ENCODE measurements at places on chromosomes 7 and 10.

DNA sequence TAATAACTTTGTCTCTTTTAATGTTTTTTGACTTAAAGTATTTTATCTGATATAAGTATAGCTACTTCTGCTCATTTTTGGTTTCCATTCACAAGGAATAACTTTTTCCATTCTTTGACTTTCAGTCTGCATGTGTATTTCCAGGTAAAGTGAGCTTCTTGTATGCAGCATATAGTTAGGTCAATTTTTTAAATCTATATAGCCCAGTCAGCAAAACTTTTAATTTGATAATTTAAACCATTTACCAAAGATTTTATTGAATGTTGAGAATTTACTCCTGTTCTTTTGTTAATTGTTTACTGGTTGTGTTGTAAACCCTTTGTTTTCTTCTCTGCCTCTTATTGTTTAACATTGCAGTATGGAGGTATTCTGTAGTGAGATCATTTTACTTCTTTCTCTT lies 696.9 kb upstream of the LRRTM3 start:
- no peak for DNase-seq

GRCh38 chr10:12444981-12445700 lies 95.8 kb downstream of the CAMK1D start:
- DNase-seq, result no peak

DNA sequence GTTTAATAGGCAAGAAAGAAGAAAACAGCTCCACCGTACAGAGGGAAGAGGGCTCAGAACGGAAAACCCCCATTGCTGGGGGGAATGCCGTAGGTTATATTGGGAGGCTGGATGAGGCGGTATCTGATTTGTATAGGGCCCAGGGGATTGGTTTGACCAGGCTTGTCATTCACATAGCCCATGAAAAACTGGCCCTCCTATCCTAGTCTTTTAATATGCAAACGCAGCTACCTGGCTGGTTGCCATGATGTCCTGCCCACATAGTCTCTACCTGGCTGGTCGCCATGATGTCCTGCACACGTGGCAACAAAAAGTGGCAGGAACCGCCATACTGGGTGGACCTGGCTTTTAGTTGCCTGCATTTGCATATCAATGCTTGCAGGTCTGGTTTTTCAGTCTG lies 84.7 kb downstream of the AUTS2 start:
- DNase-seq, result peak; percentile 91

DNA sequence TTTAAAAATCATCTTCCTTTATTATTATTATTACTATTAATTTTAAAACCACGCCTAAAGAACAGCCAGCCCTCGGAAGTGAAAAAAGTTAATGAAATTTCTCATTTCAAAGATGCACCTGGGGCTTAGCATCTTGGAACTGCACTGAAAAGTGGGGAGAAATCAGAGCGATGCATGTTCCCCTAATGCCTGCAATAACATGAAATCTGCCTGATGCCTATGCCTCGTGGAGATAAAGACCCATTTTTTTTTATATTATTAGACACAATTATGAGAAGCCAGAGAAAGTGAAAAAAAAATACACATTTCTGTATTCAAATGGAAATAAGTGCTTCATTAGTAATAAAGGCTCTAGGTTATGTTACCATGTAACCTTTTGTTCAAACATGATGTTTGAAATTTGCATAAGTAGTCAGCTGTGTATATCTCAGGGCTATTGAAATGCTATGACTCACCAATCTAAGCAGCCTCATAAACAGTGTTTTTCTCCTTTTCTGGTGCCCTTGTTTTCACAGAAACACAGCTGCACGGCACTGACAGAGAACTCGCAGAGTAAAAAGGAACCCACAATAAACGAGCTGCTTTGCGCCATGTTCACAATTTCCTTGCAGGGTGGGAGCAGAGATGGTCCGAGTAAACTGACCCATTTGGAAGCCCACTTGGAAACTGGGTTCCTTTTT lies 175.8 kb upstream of the PRKCQ start:
- no peak for DNase-seq

GRCh38 chr10:104054430-104054829 lies 31.2 kb downstream of the COL17A1 start:
- no peak for DNase-seq

- no peak for DNase-seq
Observed at GRCh38 chr10:126210051-126210651, 178.1 kb downstream of the ADAM12 start.

DNA sequence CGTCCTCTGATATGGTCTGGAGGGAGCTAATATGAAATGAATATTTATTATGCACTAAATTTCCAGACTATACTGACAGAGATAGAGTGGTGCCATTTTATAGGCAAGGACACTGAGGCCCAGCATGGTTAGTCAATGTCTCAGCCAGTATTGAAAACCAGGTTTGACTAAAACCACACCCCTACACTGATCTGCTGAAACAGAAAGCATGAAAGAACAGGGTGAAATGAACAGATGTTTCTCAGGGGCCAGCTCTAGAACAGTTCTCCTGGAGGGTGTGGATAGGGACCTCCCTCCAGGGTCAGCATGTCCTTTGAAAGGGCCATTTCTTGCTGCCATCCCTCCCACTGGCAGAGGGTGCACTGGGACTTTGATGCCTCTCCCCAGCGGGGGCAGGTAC lies 700.5 kb downstream of the GRID1 start:
- no peak for DNase-seq

DNA sequence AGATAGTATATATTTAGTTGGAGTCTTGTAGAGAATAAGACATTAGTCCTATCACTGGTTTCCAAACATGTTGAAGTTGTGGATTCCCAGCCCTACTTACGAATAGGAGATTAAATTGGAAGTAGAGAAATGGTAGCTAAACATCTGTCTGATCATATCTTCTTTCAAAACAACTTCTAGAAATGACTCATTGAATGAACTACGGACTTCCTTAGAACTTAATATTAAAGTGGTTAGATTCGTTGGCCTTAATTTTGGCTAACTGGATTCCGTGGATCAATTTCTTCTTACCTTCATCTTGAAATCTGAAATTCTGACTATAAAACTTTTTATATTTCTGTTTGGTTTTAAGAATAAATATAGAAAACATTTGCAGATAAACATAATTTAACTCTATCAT lies 3.4 kb downstream of the PHF14 start:
- DNase-seq, result no peak

- no peak for DNase-seq
Observed at GRCh38 chr10:7378602-7379403, 32.0 kb downstream of the SFMBT2 start.

DNA sequence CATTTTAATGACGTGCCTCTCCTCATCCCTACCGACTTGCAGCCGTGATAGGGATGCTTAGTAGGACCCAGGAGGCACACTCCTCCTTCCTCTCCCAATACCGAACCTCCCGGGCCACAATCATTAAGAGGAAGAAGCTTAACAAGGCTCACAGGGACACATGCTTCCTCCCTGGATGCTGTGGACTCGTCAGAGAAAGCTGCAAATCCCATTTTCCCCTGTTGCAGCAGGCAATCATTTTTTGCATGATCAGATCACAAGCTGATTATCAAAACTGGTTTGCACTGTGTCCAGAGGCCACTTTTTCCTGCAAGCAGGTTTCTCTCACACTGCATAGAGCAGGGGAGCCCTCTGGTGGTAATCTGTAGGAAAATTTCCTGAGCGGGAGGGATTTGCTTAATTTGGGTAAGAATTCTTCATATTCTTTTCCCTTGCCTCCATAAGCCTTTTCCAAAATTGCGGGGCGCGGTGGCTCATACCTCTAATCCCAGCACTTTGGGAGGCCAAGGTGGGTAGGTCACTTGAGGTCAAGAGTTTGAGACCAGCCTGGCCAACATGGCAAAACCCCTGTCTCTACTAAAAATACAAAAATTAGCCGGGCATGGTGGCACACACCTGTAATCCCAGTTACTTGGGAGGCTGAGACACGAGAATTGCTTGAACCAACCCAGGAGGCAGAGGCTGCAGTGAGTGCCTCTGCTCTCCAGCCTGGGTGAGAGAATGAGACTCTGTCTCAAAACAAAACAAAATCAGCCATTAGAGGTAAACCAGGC lies 16.1 kb upstream of the LAMB4 start:
- peak; percentile 85 for DNase-seq

GRCh38 chr10:29434111-29434510 lies 145.2 kb downstream of the LYZL1 start:
- no peak for DNase-seq

DNA sequence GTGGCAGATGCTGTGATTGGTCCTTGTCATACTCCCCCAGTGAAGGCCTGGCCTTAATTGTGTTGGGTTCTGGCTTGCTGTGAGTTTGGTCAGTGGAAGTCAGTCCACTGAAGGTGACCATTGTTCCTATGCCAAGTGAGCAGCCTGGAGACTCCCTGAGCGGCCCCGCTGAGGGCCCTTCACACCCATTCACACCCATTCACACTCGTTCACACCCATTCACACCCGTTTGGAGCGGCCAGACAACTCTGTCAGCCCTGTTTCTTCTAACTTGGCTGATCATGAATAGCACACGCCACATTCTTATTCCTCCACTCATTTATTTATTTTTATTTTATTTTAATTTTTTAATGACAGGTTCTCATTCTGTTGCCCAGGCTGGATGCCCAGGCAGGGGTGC lies 61.5 kb downstream of the C10orf120 start:
- no peak for DNase-seq

DNA sequence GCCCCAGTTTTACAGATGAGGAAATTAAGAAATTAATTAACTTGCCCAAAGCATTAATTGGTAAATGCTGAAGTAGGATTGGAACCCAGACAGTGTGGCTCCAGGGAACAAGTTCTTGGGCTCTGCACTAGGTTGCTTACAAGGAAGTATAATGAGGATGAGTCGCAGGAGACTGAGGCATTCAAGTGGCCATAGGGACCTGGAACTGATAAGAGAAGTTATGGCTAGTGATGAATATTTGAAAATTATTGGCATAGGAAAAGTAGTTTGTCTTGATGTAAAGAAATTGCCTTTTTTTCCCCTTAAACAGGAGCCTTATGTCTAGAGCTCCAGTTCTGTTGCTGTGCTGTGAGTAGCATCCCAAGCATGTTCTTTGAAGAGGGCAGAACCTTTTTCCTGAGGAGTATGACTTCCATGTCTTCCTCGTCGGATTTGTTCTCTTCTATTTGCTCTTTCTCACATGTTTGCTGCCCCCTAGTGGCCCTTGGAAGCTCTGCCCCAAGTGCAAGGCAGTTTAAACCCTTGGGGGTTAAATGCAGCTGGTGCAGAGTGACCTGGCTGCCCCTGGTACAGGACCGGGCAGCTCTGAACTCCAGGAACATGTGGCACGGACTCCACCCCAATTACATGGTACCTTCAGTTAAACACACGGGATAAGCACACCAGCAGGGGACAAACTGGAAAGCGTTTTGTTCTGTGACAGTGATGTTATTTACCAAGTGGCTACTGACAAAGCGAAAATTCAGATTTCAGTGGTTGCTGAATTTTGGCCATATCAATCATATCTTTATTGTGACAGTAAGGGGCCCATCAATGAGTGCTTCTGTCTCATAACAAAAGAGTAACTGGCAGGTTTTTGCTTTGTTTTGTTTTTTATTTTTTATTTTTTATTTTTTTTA lies 148.8 kb downstream of the HECW1 start:
- DNase-seq, result peak; percentile 81

- no peak for DNase-seq
Observed at GRCh38 chr7:130505753-130506152, 13.9 kb downstream of the MEST start.

DNA sequence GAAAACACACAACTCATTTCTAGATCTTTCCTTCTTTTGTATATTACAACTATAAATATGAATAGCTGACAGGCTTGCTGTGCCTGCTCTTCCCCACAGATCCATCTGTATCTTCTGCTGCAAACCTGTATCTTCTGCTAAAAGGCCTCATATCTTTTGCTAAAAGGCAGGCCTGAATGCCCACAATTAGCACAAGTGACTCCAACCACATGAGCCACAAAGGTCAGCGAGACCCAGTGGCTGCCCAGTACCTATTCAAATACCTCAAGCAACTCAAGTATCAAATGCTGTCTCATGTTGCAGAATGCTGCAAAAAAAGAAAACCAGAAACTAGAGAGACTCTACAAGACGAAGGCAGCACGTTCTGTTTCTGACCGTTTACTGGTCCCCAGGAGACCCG lies 54.5 kb upstream of the ATP6V0A4 start:
- no peak for DNase-seq

- DNase-seq, result peak; percentile 84
Observed at GRCh38 chr10:60572511-60573194, 183.0 kb upstream of the ANK3 start.

DNA sequence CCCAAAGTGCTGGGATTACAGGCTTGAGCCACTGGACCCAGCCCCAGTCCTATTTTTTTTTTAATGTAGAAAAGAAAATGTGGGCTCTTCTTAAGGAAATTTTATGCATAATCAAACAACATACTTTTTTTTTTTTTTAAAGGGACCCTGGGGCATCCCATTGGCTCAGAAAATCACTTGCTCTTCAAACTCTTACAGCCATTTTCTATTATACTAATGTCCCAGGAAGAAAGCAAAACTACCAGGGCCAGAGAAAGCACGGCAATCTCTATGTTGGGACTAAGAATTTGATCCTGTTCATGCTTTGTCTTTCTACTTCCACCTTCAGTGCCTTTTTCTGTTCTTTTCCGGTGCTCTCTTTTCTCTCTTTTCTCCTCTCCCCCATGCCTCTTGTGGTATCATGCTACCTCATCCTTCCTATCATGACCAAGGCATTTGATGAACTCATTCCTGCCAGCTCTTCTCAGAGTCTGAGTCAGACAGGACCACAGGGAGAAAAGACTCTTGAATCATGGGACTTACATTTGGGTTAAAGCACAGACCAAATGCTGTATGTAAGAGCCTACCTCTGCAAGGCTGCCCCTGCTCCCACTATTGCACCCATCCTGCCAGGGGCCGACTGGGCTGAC lies 76.4 kb upstream of the CCNY start:
- no peak for DNase-seq

DNA sequence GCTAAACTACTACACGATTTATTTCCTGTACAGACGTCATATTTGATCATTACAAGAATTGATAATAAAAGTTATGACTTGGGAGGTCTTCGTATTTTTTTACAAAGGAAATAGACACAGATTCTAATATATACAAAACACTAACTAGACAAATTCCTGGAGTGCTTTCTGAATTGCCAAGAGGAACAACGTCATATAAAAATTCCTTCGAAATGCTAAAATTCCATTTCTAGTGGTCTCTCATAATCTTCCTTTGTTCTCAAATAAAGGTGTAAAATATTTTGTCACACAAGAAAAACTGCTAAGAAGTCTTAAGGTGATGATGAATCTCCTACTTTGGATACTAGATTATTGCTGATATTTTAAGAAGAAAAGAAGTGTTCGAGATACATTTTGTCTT lies 85.4 kb downstream of the CDK6 start:
- DNase-seq, result no peak

GRCh38 chr7:7970531-7971307 lies 2.1 kb downstream of the GLCCI1 start:
- peak; percentile 83 for DNase-seq

DNA sequence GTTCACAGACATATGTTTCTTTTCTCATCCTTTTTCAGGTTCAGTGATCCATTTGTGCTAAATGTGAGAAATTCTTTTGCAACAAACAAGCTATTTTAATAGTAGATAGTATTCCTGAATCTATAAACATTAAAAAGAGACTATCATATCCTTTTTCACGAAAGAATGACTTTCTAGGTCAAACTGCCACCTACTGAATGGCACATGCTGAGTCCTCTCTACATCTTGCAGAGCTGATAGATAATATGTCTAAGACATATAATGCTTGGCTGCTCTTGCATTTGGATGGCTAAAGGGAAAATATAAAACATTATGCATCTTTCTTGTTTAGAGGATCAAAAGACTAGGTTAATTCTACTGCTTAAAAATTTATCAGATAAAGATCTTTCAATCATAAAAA lies 114.1 kb upstream of the SLC26A5 start:
- DNase-seq, result no peak
